Frontal cortex (tissue), 4 donors: ENCODE measurements at places on chromosomes 7 and 10. TPM values are rescaled to one million over a fixed set of nuclear protein-coding genes. Genes with fewer than 3 reads are reported as not detected.

The C10orf67 gene
- total RNA-seq, result 0.41 TPM

The ARHGAP12 gene
- total RNA-seq, result 58.7 TPM

The TUBAL3 gene
- not detected for total RNA-seq

The ANKRD61 gene
- total RNA-seq, result under 0.01 TPM

The ARHGEF5 gene
- total RNA-seq, result 0.82 TPM

The ACSL5 gene
- total RNA-seq, result 2.4 TPM

The INA gene
- total RNA-seq, result 138 TPM
